ENCODE measurements at places on chromosomes 2 and 18. TPM values are rescaled to one million over a fixed set of nuclear protein-coding genes. Genes with fewer than 3 reads are reported as not detected.

Gene PLA2R1
- total RNA-seq = 2.8 TPM

Gene AGBL5
- total RNA-seq = 30.8 TPM

Gene TTN
- 0.01 TPM for total RNA-seq

Gene NETO1
- total RNA-seq = not detected

Gene STPG4
- not detected for total RNA-seq

Gene SERPINB10
- 0.22 TPM for total RNA-seq

Gene WIPF1
- 22.7 TPM for total RNA-seq

Gene CYP27C1
- total RNA-seq = 5.3 TPM

Gene IL1R1
- 34.5 TPM for total RNA-seq

Gene PFN4
- 1.1 TPM for total RNA-seq

Gene DPYSL5
- 3.8 TPM for total RNA-seq

Gene HMSD
- 0.26 TPM for total RNA-seq

Gene CFAP221
- total RNA-seq = 0.34 TPM

Gene SCN7A
- total RNA-seq = not detected
